Stimulated activated CD4-positive, alpha-beta T cell treated with anti-CD3 and anti-CD28 coated beads, Interleukin-4, amount 100 ng/mL, for 4 hours (primary cell): ENCODE measurements at places on chromosomes 5 and 9.
A peak's percentile ranks its signal among the peaks of the same experiment; 100 is the strongest.

- no peak for DNase-seq
Observed at GRCh38 chr5:139414581-139415130, 10.8 kb upstream of the SPATA24 start.

DNA sequence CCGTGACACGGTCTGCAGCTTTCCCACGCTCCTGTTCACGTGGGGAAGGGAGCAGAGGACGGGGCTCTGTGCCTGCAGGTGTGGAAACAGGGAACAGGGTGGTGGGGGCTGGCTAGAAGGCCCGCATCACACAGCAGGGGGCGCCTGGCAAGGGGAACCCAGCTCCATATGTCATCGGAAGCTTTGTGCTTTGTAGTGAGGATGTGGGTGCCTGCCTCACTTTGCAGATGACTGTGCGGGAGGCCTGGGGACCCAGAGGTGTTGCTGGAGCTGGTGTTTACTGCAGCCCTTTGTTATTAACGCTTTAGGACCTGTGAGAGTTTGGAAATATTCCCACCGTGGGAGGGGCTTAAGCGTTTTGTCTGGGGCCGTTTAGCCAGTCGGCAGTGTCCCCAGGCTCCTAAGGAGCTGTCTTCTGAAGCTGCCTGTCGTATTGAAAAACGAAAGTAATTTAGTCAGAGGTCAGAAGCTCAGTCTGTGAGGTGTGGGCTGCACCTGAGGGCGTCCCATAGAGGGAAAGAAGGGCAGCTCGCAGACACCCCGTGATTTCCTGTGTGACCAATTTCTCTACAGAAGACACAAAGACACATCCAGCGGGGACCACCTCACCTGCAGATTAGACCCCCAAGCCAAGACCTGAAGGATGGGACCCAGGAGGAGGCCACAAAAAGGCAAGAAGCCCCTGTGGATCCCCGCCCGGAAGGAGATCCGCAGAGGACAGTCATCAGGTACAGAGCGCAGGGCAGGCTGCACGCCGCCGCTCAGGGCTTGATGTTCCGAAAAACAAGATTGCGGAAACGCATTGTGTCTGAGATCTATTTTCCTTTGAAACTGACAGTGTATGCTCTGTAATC, 9.1 kb downstream of the MAN1B1 start:
- DNase-seq = peak; percentile 84

- DNase-seq = no peak
Observed at GRCh38 chr5:101045689-101046088, 142.6 kb upstream of the ST8SIA4 start.

GRCh38 chr5:67493676-67494075, 297.1 kb upstream of the CD180 start:
- no peak for DNase-seq

DNA sequence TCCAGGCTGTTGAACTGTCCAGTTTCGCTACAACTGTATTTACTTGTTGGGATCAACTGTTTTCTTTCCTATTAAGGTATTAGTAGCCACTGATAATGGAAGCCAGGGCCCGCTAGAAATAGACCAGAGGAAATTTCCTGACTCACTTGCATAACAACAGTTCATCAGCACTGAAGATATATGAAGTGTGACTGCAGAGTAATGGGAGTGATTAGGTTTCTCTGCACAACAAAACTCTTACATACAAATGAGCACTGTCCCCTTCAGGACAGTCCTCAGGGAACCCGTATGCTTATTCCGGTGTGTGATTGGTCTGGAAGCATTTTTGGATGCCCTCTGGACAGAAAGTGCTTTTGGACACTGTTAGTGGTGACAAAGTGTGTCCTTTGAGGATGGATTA, 55.3 kb downstream of the LIX1 start:
- DNase-seq = no peak

- peak; percentile 5 for DNase-seq
Observed at GRCh38 chr9:71285191-71285656, 163.8 kb upstream of the TRPM3 start.

DNA sequence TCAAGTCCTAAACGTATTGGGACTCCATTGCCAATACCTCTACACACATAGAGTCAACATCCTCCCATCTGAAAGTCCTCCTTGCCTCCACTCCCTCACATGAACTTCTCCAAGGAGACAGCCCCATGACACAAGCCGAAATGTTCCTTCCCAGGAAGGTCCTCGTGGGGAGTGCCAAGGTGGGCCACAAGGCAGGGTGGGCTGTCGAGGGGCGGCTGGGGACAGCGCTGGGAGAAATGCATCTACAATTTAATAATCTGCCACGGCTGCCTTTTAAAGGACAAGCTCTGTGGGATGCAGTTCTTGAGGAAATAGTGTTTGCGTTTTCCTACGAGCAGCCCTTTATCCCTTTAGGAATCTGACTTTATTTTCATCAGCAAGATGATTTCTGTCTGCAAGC, 138.7 kb downstream of the GABBR2 start:
- no peak for DNase-seq

GRCh38 chr5:124260921-124261515, 485.4 kb downstream of the ZNF608 start:
- DNase-seq = no peak

DNA sequence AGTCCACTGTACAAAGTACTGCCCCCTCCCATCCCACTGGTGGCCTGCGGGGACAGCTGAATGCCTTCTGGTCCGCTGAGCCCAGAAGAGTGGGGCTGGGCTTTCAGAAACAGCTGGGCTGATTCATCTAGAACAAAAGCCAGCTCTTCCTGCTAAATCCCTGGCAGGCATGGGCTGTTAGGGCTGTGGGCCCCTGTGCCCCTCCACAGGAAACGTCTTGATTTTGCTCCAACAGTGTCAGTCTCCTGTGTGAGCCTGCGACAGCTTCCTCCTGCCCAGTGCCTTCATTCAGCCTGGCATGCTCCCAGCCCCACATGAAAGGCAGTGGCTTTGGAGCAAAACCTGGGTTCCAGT, 6.9 kb upstream of the GSN start:
- DNase-seq = no peak

GRCh38 chr5:20605732-20606525, 617.9 kb upstream of the CDH18 start:
- DNase-seq = no peak

- no peak for DNase-seq
Observed at GRCh38 chr5:76990899-76991459, 38.1 kb downstream of the CRHBP start.

DNA sequence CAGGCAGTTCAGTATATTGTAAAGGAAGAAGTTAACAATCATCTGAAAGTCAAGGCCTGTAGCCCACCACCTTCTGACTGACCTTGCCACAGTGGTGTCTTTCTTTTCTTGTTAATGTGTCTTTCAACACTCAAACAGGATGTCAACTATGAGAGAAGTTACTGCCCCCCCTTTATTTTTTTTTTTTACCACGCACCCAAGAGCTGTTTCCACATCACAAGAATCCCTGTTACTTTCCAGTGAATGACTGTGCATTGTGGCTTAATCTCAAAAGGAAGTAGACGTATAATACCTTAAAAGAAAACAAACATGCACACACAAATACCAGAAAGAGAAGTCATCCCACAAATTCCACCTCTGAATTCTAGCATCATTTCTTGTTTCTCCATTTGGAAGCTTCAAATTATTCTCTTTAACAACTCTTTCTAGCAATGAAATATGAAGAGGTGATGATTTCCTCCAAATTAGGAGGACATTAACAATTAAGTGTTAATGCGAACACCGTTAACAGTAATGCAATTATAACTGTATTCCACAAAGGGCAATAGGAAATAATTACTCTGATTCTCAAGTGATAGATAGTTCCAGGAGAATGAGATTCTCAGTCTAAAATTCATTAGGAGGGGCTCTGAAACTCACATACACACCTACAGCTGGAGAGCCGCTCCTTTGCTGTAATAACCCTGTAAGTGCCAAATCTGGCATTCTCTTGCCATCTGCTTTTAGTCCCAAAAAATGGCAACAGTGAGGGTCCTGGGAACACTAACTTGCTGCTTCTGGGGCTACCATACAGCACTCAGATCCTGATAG, 201.0 kb downstream of the EFNA5 start:
- DNase-seq = no peak

- DNase-seq = no peak
Observed at GRCh38 chr5:174082286-174082685, 36.8 kb downstream of the NSG2 start.

GRCh38 chr9:12916042-12916441, 141.2 kb downstream of the LURAP1L start:
- no peak for DNase-seq

DNA sequence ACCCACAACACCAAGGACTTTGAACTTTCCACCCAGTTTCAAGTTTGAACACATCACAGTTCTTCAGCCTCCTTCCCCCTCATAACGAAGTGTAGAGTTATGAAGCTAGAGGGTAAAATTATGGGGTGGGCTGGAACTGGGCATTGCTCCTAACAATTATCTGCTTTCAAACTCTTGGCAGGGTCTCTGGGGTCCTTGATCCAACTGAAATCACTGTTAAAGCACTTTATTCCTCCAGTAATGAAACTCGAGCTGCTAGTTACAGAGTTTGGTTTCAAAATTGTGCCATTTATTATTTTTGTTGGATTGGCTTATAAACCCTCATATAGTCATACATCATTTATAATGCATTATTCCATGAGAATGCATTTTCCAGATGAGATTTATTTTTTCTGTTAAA, 158.5 kb downstream of the RGS3 start:
- DNase-seq = no peak

GRCh38 chr9:121463026-121463807, 36.4 kb downstream of the GGTA1 start:
- DNase-seq = peak; percentile 11

DNA sequence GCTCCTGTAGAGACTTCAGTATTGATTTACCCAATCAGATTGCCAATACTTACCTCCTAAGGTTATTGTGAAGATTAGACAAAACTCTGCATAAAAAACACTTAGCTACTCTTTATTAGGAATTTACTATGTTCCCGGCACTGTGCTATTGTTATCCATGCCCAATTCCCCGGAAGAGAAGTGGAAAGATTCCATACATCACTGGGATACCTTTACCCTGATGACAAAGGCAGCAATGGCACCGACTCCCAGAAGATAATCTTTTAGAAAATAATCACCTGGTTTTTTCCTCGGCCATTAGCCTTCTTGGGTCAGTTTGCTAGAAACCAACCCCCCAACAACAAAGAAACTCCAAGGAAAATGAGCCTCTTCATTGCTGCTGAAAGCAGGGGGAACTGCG, 226.0 kb downstream of the SNX18 start:
- DNase-seq = no peak

DNA sequence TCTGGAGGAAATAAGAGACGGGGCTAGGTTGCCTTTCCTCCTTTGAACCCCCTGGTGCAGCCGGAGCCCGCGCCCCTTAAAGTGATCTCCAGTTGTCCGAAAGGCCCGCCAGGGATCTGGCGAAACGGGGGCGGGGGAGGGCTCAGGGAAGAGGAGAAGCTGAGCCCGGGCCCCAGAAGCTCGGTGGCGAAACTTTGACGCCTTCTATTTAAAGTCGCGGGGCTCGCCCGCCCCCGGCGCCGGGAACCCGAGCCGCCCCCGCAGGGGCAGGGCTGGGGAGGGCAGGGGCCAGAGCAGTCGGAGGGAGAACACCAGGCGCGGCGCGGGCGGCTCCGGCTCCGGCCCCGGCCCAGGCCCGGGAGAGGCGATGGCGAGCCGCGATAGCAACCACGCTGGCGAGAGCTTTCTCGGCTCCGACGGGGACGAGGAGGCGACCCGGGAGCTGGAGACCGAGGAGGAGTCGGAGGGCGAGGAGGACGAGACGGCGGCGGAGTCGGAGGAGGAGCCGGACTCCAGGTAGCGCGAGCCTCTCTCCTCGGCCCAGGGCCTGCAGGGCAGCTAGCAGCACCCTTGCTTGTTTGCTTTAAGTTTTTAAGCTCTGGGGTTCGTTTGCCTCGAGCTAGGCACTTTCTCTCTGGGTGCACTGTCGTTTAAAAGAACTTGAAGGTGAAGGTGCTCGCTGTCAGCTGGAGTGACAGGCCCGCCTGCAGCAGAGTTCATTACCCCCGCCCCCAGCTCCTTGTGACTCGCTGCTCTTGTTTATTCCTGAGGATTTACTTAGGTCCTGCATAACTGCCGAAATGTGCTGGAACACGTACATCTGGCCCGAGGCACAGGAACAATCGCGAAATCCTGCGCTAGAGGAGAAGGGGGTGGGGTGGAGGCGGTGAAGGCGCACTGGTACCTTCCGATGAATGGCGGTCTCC, at the start of gene CMYA5:
Gene CMYA5, plus strand, starts transcription at position 296 of the 926 bp plus-strand sequence. Its CDS starts 72 bp downstream, at position 368.
- no peak for DNase-seq

GRCh38 chr9:35743452-35743851, 5.6 kb downstream of the GBA2 start:
- no peak for DNase-seq

GRCh38 chr5:8508231-8508630, 639.3 kb downstream of the MTRR start:
- no peak for DNase-seq

DNA sequence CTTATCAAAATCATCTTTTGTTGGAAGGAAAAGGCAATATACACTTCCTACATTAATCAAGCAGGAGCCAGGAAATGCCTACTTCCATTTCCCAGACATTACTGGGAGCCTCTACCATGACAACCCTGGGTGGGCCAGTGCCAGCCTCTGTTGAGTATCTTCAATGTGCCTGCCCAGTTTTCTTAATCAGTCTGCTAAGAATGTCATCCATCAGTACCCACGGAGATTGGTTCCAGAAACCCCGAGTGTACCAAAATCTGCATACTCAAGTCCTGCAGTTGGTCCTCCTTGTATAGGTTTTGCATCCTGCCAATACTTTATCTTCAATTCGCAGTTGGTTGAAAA, 82.4 kb downstream of the MARCHF3 start:
- DNase-seq = no peak

- no peak for DNase-seq
Observed at GRCh38 chr5:58066557-58066956, 393.3 kb downstream of the PLK2 start.

DNA sequence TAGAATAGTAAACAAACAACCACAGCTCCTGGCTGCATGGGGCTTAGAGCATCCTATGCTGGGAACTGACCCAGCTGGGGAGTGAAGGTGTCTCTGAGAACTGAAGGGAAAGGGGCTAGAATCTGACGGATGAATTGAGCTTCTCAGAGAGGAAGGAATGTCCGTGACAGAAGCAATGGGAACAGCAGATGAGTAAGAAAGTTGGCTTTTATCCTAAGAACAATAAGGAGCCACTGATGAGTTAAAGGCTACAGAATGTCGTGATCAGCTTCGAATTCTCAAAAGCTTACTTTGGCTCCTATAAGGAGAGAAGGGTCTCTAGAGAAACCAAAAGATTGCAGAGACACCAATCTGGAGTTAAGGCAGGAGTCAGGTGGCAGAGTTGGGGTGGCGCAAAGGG, 52.6 kb downstream of the EBF1 start:
- DNase-seq = no peak

DNA sequence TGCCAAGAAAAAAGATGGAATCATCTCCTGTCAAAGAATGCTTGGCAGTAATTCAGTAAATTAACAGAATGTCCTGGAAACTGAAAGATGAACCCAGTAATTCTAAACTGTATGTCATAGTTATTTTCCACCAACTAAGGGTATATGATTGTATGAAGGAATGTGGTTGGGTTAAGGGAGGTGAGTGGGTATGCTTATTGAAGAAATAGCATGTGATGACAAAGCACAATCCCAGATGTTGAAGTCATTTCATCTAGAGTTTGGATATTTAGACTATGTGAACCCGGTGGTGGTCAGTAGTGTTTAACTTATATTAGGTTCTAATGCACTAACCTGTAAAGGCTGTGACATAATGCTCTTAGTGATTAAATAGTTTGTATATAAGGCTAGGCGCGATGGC, 87.3 kb downstream of the CDKN2A start:
- DNase-seq = no peak

- no peak for DNase-seq
Observed at GRCh38 chr5:132465059-132465707, 25.4 kb downstream of the IRF1 start.

GRCh38 chr5:4579679-4580078, 560.5 kb upstream of the ADAMTS16 start:
- DNase-seq = no peak

- DNase-seq = no peak
Observed at GRCh38 chr5:165457859-165458481, 1952.6 kb downstream of the MAT2B start.
